ENCODE measurements at places on chromosomes 4 and X.

DNA sequence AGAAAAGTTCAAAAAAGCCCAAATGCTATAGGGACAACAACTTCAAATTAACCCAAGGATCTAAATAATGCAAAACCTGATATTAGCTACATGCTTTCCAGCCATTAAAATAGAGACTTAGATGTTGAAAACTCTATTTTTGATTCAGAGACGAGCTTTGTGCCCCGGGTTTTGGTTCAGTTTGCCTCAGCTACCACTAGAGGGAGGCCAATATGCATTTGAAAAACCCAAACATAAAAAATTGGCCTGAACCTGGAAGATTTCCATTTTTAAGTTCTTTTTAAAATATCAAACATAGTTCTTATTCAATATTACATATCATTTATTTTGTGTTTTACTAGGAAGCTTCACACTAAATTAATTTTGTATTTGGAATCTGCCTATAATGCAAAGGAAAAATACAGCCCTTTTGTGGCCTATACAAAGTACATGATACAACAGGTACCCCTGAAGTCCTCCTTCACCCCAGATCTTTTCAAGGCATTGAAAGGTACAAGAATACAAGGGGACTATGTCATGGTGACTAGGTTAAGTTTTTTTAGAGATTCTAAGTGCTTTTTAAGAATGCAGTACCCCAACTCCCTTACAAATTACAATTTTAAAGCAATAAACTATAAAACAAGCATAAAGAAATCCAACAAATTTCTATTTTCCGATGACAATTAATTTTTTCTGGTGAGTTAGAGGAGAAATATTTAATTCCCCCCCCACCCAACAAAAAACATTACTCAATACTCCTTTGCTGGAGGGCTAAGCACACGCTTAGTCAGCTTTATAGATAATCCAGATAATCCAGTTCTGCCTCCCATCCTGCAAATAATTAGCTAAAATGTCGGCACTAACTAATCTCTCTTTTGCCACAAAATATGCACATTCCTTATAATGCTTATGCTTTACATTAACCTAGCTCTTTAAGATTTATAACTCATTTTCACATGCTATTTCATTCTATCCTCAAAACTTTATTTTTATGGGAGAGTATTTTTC is 97.7 kb upstream of the PTPN13 start:
- peak; percentile 42 for DNase-seq

GRCh38 chr4:31375936-31376335 is 655.8 kb downstream of the PCDH7 start:
- no peak for DNase-seq

GRCh38 chr4:142353149-142353738 is 492.9 kb downstream of the INPP4B start:
- peak; percentile 65 for DNase-seq

- DNase-seq, result no peak
These were observed 307.7 kb upstream of the ARSJ start for GRCh38 chr4:114287079-114287696.

DNA sequence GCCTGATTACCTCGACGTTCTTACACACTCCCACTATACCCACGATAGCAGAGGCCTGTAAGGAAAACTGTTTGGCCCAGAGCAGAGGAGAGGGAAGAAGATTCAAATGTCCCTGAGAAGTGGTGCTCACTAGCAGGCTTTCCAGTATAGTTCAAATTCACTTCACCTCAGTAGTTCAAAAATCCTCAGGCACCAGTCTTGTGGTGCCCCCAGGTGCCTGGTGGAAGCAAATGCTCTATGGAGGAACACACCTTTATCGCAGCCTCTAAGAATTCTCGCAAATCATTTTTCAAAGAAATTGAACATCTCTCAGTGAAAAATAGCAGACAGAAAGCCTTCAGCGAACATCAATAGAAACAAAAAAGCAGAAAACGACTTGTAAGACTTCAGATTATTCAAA is 12.2 kb upstream of the MTMR1 start:
- peak; percentile 16 for DNase-seq

DNA sequence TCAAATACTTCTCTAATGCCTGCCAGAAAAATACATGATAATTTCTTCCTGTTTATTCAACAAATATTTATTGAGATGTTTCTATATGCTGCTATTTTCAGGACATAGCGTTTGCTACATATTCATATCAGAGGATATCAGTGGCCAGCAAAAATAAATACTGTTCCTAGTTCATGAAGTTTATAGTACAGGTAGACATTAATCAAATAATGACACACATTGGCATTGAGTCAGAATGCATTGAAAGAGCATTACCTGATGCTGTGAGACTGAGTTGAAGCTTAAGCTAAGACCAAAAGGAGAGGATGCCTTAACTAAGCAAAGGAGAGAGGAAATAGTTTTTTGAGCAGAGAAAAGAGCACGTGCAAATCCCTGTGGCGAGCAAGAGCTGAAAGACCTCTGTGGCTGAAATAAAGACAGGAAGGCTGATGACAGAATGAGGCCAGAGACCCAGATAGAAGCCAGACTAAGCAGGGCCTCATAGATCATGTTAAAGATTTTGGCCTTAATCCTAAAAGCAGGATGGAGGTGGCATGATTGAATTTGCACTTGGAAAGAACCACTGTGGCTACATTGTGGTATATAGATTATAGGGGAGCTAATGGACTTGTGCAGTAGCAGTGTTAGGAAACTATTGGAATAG is 36.2 kb downstream of the FAM241A start:
- no peak for DNase-seq

DNA sequence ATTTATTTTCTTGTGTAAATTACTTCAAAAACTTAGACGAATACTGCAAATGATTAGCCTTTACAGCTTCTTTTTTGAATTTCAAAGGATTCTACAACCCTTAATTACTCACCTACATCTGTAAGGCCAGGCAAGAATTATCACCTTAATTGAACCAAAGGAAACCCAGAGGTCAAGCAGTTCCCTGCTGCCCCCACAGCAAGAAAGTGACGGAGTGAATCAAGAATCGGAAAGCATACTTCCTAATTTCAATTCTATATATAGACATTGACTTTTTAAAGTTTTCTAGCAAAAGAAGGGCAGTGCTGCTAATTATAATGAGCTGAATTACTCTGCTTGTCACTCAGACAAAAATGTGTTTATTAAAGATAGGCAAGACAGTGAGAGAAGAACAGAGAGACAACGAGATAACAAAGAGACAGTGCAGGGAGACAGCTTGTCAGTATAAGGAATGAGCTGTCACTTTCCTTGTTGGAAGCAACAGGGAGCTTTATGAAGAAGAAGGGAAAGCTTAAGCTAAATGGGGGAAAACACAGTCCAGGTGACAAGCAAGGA is 47.5 kb upstream of the SPANXN4 start:
- no peak for DNase-seq

Data from HCEC 1CT (cell line).